ENCODE measurements at places on chromosomes 2 and 18.

DNA sequence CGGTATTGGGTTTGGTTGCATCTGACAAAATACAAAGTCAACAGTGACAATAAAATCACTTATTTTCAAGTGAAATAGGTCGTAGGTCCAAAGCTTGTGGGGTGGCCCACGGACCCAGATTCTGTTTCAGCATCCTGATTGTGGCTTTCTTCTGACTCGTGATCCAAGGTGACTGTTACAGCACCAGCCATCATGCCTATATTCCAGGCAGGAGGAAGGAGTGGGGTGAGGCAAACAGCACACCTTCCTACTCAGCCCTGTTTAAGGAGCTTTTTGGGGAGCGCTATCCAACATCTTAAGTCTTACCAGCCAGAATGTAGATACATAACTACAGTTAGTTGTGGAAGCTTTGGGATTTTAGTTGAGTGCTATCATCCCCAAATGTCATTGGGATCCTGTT lies 8.7 kb upstream of the SNORC start:
- DNase-seq = no peak

DNA sequence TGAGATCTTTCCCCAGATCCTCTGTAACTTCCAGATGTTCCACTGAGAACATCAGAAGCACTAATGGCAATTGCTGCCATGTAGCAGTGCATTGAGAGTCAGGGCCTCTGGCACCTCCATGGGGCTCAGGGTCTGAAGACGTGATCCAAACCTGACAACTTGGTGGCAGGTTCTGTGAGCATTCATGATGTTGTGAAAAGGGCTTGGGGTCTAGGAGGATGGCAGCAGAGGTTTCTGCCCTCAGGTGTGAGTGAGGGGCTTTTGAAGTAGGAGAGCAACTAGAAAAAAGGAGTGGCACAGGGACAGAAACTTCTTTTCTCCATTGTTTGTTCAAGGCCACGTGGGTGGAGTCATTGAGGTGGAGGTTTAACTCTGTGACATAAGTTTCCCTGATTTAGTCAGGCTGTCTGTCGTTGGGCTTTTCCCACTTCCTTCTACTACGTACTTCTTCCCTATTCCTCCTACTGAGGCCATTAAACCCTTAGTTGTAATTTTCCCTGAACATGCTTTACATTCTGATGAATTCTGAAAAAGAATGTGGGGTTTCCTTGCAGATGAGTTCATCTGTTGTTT lies 13.1 kb downstream of the CFLAR start:
- peak; percentile 46 for DNase-seq

- DNase-seq = no peak
Observed at GRCh38 chr2:236545248-236545658, 24.4 kb upstream of the ACKR3 start.

GRCh38 chr2:190653231-190653630 lies 4.3 kb downstream of the NAB1 start:
- no peak for DNase-seq

GRCh38 chr2:182049372-182050148 lies 63.9 kb downstream of the PPP1R1C start:
- DNase-seq = no peak

DNA sequence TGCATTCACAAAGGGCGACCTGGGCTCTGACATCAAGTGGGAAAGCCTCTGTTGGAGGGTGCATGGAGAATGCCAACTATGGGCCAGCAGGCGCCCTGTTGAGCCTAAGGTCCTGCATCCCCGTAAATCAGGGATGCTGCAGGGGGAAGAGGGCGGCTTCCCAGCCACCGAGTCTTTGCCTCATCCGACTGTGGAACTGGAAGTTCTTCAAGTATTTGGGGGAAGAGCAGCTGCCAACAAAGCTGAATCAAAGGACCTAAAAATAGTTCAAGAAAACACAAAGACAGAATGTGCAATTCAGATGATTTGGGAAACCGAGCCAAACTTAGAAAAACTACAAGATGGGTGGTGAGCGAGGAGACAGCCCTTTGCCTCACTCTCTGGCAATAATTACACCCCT lies 281.1 kb upstream of the MGAT5 start:
- no peak for DNase-seq

DNA sequence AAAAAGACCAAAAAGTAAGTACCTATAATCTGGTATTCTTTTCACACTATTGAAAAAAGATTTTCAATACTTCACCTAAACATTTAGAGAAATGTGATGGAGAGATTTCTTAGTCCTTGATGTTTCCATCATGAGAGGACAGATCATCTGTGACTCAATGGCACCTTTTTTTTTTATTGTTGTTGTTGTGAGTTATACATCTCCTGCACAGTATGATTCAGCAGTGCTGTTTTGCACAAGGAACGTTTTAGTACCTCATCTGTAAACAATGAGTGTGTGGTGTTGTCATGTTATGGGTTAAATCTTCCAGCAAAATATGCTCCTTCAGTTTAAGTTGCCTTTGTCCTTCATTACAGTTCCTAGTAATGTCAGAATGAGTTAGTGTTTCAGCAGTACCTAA lies 2.2 kb downstream of the KIAA1328 start:
- DNase-seq = no peak

- no peak for DNase-seq
Observed at GRCh38 chr2:170156592-170156991, 21.4 kb upstream of the MYO3B start.

GRCh38 chr2:27013738-27014137 lies 19.0 kb upstream of the TMEM214 start:
- DNase-seq = no peak

DNA sequence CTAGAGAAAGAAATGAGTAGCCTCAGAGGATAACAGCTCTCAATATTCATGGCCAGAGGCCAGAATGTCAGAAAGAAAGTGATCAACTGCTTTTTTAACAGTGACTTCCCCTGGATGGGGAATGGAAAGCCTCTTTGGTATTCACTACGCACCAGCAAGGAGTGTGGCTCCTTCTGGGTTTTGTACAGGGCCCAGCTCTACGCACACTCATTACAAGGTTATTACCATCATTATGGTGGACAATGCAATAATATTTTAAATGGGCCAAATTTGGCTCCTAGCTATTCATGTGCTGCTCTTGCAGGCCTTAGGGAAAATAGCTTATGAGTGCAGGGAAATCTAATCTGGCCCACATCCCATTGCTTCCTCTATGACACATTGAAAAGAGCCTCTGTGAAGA lies 1149.5 kb upstream of the FANCL start:
- no peak for DNase-seq

- no peak for DNase-seq
Observed at GRCh38 chr2:69381337-69381737, 5.7 kb downstream of the GFPT1 start.

GRCh38 chr2:227374158-227374557 lies 4.9 kb downstream of the TM4SF20 start:
- DNase-seq = no peak

- DNase-seq = no peak
Observed at GRCh38 chr2:39213015-39213414, 30.8 kb downstream of the CDKL4 start.

DNA sequence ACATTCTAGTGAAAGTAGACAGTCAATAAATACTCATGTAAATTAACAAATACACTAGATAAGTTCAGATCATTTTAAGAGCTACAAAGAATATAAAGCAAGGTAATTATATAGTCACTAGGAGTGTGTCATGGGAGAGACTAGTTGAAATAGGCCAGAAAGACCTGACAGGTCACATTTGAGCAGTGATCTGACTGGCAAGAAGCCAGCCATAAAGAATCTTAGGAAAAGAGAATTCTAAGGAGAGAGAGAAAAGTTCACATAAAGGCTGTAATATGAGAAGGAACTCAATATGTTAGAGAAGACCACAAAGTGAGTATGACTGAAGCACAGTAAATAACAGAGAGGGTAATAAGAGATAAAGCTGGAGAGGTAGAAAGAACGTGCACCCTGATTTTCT lies 31.2 kb downstream of the VSNL1 start:
- DNase-seq = no peak

- no peak for DNase-seq
Observed at GRCh38 chr2:27569398-27569797, 13.4 kb upstream of the ZNF512 start.

GRCh38 chr2:113228991-113229716 lies 49.6 kb downstream of the PAX8 start:
- DNase-seq = no peak

DNA sequence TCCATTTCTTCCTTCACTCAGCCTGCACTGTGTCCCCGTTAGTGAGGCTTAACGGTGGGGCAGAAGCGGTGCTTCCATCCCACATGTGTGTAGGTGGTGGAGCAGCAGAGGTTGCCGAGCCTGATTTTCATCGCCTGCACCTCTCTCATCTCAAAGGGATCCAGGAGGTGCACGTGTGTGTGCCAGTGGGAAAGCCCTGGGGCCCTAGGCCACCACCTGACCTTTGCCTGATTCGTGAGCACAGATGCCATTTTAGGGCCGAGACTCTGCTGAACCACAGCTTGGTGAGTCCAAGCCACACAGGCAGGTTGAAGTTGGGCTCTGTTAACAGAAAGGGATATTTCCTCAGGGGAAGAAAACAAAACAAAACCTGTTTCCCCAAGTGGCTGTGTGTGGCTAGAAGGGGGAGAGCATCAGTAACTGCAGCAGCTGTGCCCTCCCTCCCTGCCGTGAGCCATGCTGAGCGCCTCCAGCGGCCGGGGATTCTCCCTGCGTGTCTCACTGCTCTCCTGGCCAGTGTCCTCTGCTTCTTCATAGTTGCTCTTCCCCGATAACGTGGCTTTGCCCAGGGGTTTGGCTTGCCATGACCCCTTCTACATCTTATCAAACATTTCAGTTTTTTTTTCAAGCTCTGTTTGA lies 81.5 kb downstream of the MAPRE2 start:
- no peak for DNase-seq

DNA sequence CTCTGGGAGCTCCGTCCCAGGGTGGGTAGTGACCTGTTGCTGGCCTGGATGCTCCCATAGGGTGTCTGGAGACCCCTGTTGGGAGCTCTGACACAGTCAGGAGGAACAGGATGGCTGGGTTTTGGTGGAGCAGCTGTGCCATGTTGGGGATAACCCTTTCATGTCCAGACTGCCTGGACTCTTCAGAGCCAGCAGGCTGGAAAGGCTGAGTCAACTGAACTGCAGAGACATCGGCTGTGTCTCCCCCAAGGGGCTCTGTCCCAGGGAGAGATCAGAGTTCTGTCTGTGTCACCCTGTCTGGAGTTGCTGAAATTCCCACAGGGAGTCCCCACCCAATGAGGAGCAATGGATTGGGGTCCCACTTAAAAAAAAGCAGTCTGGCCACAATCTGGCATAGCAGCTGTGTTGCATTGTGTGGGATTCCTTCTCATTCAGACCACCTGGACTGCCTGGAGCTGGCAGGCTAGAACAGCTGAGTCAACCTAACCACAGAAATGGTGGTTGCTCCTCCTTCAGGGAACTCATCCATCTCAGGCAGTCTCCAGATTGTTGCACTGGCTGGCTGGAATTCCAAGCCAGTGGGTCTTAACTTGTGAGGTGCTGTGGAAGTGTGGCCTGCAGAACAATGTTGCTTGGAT lies 37.2 kb downstream of the AGPS start:
- no peak for DNase-seq

DNA sequence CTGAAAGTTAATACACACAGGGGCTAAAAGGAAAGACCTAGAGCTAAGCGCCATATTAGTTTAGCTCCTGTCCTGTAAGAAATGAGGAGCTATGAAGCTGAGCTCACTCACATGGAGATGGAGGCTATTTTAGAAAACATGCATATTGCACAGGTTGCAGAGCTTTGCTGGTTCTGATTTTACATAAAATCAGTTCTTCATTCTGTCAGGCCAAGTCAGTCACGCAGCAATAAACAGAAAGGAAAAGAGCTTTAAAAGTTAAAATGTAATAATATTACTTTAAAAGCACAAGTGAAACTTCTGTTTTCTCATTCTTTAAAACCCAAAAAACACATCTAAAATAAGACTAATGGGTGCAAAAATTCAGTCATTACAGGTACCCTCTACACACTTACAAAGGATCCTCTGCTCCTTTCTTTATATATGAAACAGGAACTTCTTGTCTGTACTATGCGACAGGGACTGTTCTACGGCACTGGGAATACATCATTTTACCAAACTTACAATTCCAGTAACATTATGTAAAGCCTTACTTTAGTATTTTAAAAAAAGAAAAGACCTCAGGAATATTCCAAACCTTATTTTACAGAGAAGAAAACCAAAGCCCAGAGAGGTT lies 113.8 kb downstream of the THADA start:
- DNase-seq = no peak

DNA sequence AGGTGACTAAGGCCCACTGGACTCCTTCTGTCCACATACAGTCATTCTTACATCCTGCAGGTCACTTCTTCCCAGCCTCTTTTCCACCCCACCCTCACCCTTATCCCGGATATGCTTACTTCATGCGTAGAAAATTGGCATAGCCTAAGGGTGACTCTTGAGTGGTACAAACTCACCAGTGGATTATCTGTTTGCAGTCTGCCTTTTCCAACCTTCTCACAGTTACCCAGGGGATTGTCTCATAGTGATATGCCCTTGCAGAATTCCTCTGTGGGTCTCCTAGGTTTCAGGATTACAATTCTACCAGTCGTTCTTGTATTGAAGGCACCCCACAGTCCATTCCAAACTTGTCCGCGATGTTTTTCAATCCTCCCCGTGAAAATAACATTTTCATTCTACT lies 752.9 kb upstream of the HS6ST1 start:
- DNase-seq = no peak

DNA sequence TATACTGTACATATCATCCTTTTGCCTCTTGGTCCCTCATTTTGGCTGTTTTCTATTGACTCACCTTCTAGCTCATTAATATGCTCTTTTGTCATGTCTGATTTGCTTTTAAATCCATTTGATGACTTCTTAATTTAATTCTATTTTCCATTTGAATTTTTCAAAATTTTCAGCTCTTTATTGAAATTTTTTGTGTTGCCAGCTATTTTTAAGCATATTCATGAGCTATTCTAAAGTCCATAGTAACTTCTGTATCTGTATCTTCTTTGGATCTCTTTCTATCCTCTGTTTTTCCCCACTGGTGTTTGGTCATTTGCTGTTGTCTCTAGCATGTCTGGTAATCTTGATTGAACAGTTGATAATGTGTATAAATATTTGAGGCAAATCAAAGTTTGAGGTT lies 227.8 kb downstream of the NDUFA10 start:
- DNase-seq = no peak

DNA sequence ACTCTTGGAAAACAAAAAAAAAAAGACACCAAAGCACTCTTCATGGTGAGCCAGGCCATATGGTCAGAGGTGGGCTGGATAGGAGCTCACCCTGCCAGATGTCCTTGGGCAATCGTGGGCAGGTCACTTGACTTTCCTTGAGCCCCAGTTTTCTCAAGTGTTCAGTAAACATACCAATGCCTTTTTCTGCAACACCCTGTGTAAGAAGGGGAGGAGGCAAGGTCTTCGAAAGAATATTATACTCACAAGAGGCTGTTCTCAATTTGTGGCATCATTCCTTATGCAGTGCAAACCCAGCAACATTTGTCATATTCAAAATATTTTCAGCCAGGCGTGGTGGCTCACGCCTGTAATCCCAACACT lies 22.9 kb upstream of the TMEM87B start:
- DNase-seq = no peak

Data from osteocyte (in vitro differentiated cells).